Myocyte (in vitro differentiated cells): ENCODE measurements at places on chromosomes 16 and 17.

- DNase-seq: no peak
Measured at GRCh38 chr17:70030371-70030770, 44.7 kb upstream of the KCNJ16 start.

GRCh38 chr16:68068926-68069325 is 16.2 kb upstream of the NFATC3 start:
- DNase-seq: no peak

- no peak for DNase-seq
Measured at GRCh38 chr17:59634632-59635541, 15.2 kb downstream of the CLTC start.

DNA sequence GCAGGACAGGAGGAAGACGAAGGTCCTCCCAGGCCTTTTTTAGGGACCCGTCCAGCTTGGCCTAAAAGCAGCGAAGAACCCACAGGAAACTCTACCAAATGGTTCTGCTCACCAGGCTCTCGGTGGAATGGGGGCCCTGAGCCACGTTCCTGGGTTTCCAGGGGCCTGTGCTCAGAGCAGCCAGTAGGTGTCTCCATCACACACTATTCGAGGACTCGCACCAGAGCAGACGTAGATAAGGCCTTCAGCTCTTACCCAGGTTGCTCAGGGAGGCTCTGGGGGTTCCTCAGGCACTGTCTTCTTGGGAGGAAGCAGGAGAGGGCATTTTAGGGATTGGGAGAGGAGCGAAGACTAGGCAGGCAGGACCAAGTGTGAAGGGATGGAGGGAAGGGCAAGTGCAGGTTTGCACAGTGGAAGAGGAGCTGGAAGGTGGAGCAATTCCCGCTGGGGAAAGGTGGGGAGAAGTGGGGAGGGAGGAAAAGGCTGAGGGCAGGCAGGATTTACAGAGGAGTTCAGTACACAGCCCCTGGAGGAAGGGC is 157.1 kb downstream of the RGS9 start:
- peak; percentile 61 for DNase-seq

DNA sequence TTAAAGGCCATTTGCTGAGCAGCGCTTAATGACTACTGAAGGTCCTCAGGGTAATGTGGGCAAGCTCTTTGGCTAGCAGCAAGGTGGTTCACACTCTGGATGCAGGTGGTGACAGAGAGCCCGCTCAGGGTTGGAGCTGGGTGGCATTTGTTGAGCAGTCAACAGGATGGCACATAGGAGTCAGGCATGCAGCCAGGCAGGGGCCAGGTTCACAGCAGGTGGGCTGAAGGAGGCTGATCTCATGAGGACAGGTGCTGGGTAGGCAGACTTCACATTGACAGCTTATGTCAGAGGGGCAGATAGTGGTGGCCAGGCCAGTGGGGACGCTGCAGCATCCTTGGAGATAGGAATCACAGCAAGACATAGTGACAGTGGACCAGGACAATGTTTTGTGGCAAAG is 4.5 kb downstream of the KRTAP3-1 start:
- no peak for DNase-seq

GRCh38 chr17:78838574-78839005 is 2.0 kb downstream of the USP36 start:
- no peak for DNase-seq

DNA sequence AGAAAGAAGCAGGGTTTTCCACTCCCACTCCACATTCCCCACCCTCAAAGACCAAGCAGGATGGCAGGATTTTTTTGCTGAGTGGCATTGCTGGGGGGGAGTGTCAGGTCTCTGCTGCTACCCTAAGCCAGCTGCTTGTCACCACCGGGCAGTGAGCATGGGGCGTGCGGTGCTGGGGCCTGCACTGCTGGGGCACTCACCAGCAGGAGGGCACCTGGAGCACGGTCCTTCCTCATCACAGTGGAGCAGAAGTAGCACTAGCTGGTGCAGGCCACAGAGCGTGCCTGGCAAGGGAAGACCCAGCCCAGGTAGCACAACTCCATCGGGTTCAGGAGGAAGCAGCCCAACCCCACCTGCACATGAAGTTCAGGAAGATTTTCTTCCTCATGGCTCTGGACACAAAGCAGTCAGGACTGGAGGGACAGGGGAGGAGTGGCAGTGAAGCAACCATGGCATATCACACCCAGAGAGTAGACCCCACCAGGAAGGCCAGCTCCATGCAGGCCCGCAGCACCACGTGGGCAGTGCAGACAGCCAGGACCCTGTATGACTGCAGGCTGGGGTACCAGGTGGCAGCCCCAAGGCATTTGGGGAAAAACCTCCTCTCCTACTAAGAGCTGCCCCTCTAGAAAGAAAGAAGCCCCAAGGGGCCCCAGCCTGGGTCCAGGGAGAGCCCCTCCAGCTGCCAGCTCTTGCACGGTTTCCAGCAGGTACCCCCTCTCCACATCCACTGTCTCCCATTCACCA is 16.7 kb upstream of the MYO18A start:
- DNase-seq: no peak

- peak; percentile 98 for DNase-seq
Measured at GRCh38 chr17:1764284-1764683, 2.4 kb downstream of the SERPINF1 start.

DNA sequence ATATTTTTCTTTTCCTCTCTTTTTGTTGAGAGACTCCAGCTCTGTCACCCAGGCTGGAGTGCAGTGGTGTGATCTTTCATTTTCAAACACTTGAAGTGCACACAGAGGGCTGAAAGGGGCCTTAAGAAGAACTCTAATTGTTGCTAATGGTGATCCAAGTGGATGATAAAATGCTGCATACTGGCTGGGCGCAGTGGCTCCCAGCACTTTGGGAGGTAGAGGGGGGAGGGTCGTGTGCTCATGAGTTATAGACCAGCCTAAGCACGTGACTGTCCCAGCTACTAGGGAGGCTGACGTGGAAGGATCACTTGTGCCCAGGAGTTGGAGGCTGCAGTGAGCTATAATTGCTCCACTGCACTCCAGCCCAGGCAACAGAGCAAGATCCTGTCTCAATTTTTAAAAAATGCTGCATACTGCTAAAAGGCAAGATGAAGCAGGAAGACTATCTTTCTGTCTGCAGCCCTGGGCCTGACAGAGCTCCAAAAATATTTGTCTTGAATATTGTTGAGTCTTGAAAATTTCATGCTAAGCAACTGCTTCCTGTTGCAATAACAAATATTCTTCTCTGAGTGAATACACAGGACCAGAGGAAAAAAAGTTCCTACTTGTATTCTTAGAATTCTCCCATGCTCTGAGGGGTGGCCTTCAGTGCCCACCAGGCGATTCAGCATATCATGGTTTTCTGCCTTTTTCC is 63.7 kb upstream of the AKTIP start:
- DNase-seq: no peak

DNA sequence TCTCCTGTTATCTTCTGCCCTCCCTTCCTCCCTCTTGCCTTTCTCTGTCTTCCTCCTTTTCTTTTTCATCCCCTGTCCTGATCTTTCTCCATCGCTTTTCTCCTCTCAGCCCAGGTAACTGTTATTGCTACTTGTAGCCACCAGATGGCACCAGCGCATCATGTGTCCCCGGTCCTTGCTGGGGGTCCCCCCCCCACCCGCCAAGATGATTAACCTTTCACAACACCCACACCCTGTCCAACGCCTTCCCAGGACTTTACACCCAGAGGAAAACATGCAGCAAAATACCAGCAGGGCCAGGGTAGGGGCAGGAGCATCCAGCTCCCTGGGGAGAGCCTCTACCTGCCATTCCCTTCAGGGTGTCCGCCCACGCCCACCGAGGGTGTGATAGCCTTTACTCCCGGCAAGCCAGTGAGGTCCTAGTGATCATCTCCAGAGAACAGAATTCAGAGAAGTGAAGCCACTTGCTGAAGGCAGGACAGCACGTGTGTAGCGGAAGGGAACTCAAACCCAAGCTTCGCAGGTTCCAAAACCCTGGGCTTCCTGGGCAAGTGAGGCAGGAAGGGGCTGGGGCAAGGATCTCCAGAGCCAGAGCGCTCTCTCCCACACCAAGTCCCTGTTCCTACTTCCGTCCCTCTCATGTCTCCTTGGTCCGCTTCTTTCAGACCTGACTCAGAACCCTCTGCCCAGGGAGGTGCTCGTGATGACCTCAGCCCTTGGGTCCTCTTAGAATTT is 13.4 kb upstream of the TAC4 start:
- DNase-seq: peak; percentile 40

- no peak for DNase-seq
Measured at GRCh38 chr17:21452377-21453143, 76.4 kb downstream of the KCNJ12 start.

GRCh38 chr16:476039-476438 is 50.6 kb downstream of the RAB11FIP3 start:
- DNase-seq: no peak

DNA sequence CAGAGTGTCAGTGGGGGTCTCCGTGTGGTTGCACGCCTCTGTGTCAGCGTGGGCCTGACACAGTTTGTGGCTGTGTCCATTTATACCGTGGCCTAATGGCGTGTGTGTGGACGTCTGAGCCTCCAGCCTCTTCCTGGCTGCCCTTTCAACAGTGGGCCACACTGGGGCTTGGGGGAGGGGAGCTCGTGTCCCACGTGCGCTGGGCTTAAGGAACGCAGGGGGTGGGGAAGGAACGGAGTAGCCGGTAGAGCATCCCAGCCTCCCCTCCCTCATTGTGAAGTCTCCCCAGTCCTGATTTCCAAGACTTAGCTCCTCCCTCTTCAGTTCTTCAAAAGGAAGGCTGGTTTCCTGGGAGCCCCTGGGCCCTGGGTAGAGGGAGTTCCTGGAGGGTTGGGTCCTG is 9.5 kb upstream of the HES7 start:
- no peak for DNase-seq

DNA sequence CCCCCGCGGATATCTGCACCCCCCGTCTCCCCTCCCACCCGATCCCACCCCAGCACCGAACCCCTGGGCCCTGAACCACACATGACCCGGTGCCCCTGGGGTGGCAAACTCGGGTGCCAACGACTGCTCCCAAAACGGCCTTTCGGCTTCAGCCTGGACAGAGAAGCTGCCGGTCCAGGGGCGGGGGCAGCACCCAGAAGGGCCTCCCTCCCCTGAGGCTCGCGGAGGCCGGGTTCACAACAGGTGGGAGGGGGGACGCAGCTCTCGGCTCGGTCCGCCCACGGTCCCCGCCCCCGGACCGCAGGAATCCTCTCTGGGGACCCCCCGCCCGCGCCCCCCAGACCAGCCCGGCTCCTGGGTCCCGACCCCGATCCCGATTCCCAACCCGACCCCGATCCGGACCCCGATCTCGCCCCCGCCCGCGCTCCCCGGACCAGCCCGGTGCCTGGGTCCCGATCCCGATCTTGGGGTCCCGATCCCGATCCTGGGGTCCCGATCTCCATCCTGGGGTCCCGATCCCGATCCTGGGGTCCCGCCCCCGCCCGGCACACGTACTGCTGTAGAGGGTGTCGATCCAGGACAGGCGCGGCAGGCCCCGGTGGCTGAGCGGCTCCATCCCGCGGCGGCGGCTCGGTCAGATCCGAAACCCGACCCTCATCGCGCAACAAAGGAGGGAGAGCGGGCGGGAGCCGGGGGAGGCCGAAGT is 516 bp downstream of the ABR start:
- DNase-seq: no peak

DNA sequence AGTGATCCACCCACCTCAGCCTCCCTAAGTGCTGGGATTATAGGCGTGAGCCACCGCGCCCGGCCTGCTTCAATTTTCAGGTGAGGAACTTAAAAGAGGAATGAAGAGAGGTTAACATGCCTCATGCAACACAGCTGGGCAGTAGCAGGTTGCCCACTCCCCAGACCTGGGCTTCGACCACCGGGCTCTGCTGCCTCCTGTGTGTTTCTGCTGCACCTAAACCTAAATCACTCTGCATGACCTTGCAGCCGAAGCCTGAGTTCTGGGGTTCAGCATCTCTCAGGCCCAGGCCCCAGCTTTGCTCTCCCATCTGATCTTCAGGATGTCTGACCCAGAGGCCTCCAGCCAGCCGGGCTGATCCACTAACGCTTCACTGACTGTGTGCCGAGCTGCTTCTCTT is 112.6 kb downstream of the OR1D5 start:
- DNase-seq: no peak

GRCh38 chr16:66207883-66208265 is 158.6 kb upstream of the CDH5 start:
- DNase-seq: no peak

DNA sequence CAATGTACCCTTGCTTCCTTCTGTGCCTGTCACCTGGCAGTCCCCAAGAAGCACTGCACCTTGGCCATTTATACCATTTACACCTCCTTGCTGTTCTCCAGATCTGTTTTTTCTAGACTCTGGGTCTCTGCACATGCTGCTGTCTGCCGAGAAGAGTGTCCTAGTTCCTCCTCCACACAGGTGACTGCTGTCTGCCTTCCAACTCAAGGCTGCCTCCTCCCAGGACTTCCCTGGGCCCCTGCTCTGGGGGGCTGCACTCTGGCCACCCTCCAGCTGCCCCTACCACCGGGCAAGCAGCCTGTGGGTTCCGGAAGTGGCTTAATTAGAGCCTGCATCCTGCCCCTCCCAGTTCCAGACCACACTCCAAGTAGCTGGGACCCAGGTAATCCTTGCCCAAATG is 5.7 kb upstream of the LIMD2 start:
- DNase-seq: no peak

DNA sequence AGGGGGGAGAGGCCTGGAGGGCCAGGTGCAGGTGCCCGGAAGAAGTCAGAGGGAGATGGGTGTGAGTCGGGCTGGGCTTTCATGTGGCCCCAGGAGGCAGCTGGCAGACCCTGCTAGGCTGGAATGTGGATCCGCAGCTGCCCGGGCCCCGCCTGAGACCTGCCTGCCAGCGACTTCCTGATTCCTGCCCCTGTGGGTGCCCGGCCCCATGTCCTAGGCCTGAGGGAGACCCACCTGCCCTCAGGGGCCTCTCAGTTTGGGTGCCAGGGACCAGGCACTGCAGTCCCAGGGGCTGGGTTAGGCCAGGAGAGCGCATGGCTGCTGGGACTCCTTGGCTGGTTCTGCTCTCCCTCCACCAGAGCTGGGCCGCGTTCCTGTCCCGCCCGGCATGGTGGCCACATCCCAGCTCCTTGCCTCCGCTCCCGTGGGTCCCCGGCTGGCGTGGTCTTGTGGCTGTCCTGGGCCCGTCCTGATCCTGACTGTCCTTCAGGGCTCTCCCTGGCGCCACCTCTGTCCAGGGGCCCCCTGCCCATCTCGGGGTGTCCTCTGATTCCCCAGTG is 22.1 kb upstream of the SPNS2 start:
- peak; percentile 13 for DNase-seq

DNA sequence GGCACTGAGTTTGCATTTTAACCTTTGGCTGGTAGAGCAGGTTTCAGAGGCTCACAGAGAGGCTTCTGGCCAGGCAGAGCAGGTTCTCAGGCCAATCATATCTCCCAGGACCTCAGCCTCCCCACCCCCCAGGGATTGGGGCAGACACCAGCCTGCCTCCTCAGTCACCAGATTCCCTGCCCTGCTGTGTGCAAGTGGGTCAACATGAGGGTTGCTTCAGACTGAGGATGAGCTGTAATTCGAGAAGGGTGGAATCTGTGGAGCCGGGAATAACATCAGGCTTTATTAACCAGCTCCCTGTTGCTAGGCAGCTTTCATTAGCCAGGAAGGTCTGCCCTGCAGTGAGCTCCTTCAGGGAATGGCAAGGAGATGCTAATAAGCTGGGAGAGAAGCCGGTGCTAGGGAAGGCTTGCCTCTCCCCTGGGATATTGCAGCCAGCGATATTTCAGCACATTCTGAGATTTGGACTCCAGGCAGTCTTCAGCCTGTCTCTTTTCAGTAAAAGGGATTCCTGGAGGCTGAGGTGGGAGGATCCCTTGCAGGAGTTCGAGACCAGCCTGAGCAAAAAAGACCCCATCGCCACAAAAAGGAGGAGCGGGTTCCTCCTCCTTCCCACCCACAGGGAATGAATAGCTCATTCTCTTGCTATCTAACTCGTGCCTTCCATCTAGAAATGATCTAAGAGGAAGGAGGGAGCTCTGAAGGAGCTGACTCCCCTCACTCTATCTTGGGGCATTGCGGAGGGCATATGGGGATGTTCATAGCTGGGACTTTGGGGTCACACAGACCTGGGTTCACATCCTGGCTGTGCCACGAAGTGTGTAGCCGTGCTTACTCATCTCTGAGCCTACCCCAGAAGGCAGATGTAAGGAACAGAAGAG is 10.7 kb downstream of the SGSM2 start:
- peak; percentile 96 for DNase-seq
